ENCODE measurements at places on chromosomes 12 and 14.

DNA sequence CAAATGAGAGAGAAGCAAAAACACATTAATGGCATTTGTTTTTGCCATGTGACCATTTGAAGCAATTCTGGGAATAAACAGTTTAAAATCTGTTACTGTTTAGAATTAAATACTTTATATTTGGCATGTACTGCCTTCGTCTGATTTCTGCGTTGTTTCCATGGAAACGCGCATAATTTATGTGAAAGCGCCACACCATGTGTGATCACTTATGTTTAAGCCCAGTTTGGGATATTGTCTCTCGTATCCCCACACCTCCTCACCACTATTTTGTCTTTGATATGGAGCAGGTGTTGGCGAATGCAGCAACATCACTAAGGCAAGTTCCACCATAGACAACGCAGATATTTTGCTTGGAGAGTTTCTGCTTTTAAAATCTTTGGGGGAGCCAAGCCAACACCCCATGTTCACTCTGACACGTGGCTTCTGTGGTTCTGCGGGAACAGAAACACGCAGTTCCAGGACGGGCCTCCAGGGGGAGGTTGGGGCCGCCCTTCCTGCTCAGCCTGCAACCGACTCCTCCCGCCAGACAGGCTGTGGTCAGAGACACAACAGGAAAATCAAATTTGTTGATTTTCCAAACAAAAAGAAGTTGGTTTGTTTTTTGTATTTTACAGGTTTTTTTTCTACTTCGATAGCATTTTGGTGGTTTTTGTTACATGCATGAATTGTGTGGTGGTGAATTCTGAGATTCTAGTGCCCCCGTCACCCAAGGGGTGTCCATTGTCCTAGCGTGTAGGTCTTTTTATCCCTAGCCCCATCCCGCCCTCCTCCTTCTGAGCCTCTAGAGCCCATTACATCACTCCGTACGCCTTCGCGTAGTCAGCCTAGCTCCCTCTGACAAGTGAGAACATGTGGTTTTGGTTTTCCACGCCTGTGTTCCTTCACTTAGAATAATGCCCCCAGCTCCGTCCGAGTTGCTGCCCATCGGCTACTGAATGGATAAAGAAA, 101.9 kb upstream of the SFSWAP start:
- peak; percentile 42 for DNase-seq

DNA sequence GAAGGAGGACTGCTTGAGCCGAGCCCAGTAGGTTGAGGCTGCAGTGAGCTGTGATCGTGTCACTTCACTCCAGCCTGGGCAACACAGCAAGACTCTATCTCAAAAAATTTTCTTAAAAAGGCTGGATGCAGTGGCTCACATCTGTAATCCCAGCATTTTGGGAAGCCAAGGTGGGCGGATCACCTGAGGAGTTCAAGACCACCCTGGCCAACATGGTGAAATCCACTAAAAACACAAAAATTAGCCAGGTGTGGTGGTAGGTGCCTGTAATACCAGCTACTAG, 17.1 kb upstream of the MDM2 start:
- DNase-seq = no peak

DNA sequence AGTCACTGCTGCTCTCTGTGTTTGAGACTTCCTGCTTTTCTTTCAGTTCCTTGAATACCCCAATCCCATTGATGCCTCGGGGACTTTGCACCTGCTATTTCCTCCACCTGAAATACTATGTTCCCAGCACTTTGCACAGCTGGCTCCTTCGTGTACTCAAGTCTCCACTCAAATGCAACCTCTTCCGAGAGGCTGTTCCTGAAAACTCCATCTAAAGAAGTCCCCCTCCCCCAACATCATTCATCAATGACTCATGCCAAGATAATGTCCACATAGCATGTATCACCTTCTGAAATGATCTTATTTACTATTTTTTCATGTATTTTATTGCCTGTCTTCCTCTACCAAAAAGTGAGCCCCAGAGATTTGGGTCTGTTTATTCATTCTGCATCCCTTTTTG, 48.6 kb downstream of the HSPB8 start:
- no peak for DNase-seq

DNA sequence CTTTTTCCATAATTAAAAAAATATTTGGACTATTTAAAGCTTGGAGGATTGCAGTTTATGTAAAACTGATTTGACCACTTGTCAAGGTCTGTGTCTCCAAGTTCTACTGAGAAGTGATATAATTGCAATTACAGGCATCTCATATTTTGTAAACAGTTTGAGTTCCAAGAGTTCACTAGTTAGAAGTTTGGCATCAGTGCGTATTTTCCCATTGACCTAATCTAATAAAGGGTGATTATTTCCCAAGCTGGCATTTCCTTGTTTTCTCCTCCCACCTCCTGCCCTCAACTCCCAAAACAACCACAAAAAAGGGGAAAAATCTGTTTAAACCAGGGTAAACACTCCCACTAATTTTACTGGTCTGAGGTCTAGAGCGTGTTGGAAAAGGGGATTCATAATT, 3.0 kb upstream of the MYF6 start:
- no peak for DNase-seq

GRCh38 chr14:101501858-101502615, 59.3 kb upstream of the DIO3 start:
- DNase-seq = no peak

GRCh38 chr14:22877000-22877501, 5.5 kb downstream of the LRP10 start:
- DNase-seq = no peak

DNA sequence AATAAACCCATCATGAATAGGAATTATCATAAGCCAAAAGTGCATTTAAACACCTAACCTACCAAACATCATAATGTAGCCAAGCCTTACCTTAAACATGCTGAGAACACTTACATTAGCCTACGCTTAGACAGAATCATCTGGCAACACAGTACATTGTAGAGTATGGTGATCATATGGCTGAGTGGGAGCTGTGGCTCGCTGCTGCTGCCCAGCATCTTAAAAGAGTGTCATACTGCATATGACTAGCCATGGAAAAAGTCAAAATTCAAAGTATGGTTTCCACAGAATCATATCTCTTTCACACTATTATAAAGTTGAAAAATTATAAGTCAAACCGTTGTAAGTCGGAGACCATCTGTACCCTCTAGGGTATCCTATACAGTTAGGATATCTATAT, 32.0 kb upstream of the PRPF39 start:
- DNase-seq = no peak

GRCh38 chr14:66606826-66607225, 98.9 kb downstream of the GPHN start:
- DNase-seq = no peak

- DNase-seq = no peak
These were observed 417.0 kb downstream of the ATP23 start for GRCh38 chr12:58358369-58358768.

GRCh38 chr14:30355431-30355913, 203.5 kb upstream of the G2E3 start:
- DNase-seq = no peak

GRCh38 chr12:45205165-45205825, 10.6 kb upstream of the ANO6 start:
- no peak for DNase-seq

- DNase-seq = no peak
These were observed 2.0 kb downstream of the DDX51 start for GRCh38 chr12:132141976-132142678.

- no peak for DNase-seq
These were observed 25.9 kb upstream of the BDKRB2 start for GRCh38 chr14:96178461-96179321.

DNA sequence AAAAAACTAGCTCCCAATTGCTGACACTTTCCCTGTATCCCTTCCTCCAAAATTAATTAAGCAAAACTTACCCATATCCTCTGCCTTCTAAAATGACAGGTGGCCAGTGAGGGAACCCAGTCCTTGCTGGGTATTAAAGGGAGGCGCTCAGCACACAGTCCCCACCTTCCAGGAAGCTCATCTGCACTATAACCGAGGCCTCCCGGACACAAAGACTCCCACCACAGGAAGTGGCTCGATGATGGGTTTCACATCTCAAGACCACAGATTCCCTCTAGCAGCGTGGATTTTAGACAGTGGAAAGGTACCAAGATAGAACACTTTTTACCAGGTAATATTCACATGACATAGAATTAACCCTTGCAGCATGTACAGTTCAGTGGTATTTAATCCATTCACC, 126.8 kb upstream of the NCOR2 start:
- no peak for DNase-seq

- no peak for DNase-seq
These were observed 56.9 kb downstream of the CHST11 start for GRCh38 chr12:104513681-104514080.

DNA sequence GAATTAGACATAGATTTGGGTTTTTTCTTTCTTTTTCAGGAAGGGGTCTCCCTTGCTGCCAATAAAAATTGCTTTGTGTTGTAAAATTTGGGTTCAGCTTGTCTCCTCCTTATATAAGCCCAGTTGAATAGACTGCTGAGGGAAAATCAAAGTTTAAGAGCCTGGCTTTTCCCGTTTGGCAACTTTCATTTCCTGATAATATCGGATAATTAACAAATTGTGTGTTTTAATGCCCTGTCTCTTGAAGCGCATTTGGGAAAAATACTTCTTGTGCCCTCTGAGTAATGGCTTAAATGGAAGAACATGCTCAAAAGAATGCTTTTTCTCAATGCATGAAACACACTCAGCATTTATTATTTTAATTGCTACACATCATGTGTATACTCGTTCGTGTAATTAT, 198.0 kb upstream of the DCN start:
- DNase-seq = no peak

- no peak for DNase-seq
These were observed 30.6 kb upstream of the RFX4 start for GRCh38 chr12:106552228-106552627.

DNA sequence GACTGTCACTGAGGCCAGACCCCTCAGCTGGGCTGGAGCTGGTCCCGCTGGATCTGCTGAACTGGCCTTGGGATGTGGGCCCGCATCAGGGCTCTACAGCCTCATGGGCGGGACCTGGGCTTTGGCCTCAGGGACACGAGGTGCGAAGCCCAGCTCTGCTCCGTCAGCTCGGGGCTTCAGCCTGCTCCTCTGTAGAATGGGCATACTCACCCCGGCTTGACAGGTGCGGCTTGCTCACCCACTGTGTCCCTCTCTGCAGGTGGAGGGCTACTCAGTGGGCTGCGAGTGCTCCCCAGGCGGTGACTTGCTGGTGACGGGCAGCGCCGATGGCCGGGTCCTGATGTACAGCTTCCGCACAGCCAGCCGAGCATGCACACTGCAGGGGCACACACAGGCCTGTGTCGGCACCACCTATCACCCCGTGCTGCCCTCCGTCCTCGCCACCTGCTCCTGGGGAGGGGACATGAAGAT, 57.6 kb downstream of the BEGAIN start:
- DNase-seq = no peak

DNA sequence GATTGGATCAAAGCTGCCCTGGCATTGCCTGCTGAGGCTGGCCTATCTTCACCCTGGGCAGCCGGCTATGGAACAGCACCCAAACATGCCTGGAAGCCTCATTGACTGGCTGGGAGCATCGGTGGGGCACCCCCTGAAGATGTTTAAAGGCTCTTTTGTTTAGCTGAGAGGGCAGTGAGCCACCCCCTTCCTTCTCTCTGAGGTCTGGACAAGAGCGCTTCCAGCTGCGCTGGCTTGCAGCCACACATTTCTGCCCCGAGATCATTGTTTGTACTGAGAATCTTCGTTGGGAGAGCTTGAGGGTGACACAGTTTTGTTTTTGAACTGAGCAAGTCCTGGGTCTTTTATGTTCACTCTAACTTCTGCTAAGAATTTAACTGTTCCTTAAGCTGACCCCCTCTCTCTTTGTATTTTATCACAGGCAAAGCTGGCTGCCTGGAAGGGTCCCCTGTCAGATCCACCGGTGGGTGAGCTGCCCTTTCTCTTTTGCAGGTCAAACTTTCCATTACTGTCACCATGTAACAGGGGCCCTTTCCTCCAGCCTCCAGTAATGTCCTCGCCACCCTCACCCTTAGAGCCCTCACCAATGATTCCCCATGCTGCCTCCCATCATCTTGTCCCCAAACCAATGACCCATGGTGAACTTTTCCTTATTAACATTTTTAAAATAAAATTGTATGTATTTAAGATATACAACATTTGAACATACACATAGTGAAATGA, 212.2 kb downstream of the KIF26A start:
- DNase-seq = no peak

GRCh38 chr14:102565959-102566358, 26.5 kb upstream of the RCOR1 start:
- no peak for DNase-seq

DNA sequence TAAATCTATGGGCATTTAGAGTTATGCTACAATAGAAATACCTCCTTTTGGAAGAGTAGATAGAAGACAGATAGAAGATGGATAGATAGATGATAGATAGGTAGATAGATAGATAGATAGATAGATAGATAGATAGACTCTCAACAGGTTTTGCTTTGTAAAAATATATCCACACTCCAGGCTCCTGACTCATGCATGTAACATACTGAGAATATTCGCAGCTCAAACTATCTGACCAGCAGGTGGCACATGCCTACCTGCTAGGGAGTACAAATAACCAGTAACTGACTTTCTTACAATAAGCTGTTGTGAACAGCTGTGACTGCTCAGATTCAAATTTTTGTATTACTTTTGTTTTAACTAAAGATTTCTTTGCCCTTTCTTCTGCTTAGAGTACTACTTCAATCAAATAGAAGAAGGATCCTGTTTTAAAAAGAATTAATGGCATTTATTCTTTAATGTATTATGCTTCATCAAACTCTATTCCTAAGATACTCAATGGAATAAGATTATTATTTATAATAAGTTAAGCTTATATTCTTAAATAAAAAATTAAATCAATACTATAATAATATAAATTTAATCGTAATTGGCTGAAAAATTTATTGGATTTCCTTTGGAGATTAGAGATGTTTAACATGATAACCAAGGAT, 15.8 kb upstream of the CPNE8 start:
- DNase-seq = no peak

GRCh38 chr14:70114621-70115156, 74.1 kb downstream of the SLC8A3 start:
- no peak for DNase-seq

DNA sequence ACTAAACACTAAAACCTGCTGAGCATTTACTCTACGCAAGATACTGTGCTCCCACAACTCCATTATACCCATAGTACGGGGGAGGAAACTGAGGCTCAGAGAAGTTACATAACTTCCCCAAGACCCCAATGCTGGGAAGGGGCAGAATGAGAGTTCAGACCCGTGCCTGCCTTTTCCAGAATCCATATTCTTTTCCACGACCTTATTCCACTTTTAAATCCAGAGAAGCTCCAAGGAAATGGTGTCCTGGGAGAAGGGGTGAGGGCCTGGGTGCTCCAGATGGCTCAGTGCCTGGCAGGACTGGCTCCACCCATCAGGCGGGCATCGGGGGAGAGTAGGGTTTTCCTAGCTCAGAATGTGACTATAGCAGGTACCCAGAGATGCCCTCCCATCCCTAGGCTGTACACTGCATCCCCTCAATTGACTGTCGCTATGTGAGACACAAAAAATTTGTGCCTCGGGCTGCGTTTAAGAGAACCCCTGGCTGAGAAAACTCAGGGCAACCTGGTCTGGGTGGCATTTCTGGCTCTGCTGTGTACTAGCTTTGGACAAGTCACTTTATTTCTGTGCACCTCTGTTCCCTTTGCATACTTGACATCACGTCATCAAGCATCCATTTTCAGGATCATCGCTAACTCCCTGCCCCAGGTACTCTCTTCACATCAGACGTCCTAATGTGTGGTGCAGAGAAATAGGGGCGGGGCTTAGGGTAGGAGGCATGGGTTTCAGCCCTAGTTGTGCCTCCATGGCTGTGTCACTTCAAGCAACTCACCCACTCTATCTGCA, 11.6 kb upstream of the IQSEC3 start:
- peak; percentile 9 for DNase-seq

GRCh38 chr12:97797473-97797872, 334.9 kb downstream of the RMST start:
- DNase-seq = no peak
